ENCODE measurements at places on chromosomes 12 and 14. TPM values are rescaled to one million over a fixed set of nuclear protein-coding genes. Genes with fewer than 3 reads are reported as not detected.

The PYGL gene
- total RNA-seq: 21.7 TPM

The B4GALNT3 gene
- total RNA-seq: 1.9 TPM

The NRL gene
- not detected for total RNA-seq

The KLHDC1 gene
- total RNA-seq: 0.26 TPM

The HHIPL1 gene
- not detected for total RNA-seq

The SLC17A8 gene
- total RNA-seq: not detected

The FAM222A gene
- total RNA-seq: 3.1 TPM

The SNRNP35 gene
- 19.4 TPM for total RNA-seq

The CD4 gene
- not detected for total RNA-seq

The HOXC12 gene
- total RNA-seq: not detected

The FITM1 gene
- not detected for total RNA-seq

The PTCSC3 gene
- not detected for total RNA-seq

The PCBP2 gene
- total RNA-seq: 201 TPM

The A2M gene
- not detected for total RNA-seq

The OR6C2 gene
- not detected for total RNA-seq

The ARMH4 gene
- total RNA-seq: 0.10 TPM

The CLEC2B gene
- total RNA-seq: 4.7 TPM

The FOXG1 gene
- total RNA-seq: not detected

The ACSM4 gene
- not detected for total RNA-seq

The STXBP6 gene
- total RNA-seq: 14.9 TPM

The IL31 gene
- total RNA-seq: not detected

The CLEC4C gene
- total RNA-seq: not detected

The INHBC gene
- total RNA-seq: not detected

The FGD6 gene
- total RNA-seq: 6.6 TPM

The GDF3 gene
- not detected for total RNA-seq

The SINHCAF gene
- total RNA-seq: 115 TPM

The MFAP5 gene
- total RNA-seq: not detected

The IGFBP6 gene
- total RNA-seq: 265 TPM

The IL22 gene
- not detected for total RNA-seq

The SERPINA12 gene
- not detected for total RNA-seq

The GRIP1 gene
- 3.7 TPM for total RNA-seq

The AICDA gene
- total RNA-seq: 27.6 TPM

The TPH2 gene
- not detected for total RNA-seq

The HOXC9 gene
- total RNA-seq: 2.4 TPM

The GPR132 gene
- total RNA-seq: not detected

The KRT77 gene
- not detected for total RNA-seq

The TOMM20L gene
- not detected for total RNA-seq

The KIF5A gene
- not detected for total RNA-seq

The C14orf119 gene
- 35.2 TPM for total RNA-seq

The GARIN6 gene
- not detected for total RNA-seq

The EVL gene
- 2.1 TPM for total RNA-seq

The FAM186B gene
- total RNA-seq: 0.64 TPM
